Effector CD8-positive, alpha-beta T cell (primary cell): ENCODE measurements at places on chromosomes 5 and 9.

- no peak for DNase-seq
Observed at GRCh38 chr5:175694371-175695160, 36.7 kb downstream of the HRH2 start.

DNA sequence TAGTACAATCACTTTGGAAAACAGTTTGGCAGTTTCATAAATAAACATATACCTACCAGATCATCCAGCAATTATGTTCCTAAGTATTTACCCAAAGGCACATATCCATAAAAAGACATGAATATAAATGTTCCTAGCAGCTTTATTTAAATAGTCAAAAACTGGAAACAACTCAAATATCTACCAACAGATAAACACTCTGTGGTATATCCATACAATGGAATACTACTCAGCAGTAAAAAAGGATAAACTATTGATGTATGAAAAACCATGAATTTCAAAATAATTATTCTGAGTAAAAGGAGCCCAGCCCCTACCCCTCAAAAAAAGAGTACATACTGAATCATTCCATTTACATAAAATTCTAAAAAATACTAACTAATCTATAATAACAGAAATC is 232.7 kb upstream of the SLC30A5 start:
- no peak for DNase-seq

GRCh38 chr9:124033967-124034366 is 22.4 kb downstream of the LHX2 start:
- no peak for DNase-seq

GRCh38 chr5:107169867-107170266 is 500.9 kb downstream of the EFNA5 start:
- DNase-seq: no peak

- no peak for DNase-seq
Observed at GRCh38 chr5:112737070-112737462, 619 bp upstream of the APC start.

DNA sequence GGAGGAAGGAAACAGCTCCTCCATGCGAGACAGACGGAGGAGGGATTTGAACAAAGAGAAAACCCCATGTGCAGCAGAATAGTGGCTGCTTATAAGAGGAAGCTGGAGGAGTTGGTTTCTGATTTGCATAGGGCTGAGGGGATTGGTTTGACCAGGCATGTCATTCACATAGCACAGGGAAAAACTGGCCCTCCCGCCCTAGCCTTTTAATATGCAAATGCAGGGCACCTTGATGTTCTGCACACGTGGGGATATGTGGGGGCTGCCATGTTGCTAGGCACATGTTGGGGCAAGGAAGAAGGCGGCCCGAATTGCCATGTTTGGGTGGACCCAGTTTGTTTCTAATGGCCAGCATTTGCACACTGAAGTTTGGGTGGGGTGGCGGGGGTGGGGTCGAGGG is 42.2 kb downstream of the OSMR start:
- DNase-seq: no peak

DNA sequence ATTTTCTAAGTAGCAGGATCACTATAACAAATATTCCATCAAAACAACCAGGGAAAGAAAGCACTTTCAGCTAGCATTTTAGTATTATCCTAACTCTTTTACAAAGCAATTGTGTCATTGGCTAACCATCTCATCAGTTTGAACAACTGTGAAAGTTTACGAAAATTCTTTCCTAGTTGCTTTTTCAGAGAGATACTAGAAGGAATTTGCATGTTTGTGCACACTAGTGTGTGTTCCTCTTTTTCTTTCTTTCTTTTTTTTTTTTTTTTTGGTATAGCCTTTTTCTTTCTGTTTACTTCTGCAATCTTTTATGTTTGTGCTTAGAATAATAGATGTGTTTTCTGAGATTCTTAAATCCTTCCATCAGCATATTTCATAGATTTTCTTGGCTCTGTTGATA is 124.7 kb upstream of the SEMA6A start:
- no peak for DNase-seq

DNA sequence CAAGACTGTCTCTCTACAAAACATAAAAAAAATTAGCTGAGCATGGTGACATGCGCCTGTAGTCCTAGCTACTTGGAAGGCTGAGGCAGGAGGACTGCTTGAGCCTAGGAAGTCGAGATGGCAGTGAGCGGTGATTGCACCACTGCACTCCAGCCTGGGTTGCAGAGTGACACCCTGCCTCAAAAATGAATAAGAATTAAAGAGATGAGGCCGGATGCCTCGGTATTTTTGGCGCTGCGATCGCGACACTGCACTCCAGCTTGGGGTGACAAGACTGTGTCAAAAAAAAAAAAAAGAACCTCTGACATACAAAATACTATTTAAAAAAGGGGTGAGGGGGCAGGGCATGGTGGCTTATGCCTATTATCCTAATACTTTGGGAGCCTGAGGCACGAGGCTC is 7.3 kb downstream of the GPBP1 start:
- DNase-seq: no peak

DNA sequence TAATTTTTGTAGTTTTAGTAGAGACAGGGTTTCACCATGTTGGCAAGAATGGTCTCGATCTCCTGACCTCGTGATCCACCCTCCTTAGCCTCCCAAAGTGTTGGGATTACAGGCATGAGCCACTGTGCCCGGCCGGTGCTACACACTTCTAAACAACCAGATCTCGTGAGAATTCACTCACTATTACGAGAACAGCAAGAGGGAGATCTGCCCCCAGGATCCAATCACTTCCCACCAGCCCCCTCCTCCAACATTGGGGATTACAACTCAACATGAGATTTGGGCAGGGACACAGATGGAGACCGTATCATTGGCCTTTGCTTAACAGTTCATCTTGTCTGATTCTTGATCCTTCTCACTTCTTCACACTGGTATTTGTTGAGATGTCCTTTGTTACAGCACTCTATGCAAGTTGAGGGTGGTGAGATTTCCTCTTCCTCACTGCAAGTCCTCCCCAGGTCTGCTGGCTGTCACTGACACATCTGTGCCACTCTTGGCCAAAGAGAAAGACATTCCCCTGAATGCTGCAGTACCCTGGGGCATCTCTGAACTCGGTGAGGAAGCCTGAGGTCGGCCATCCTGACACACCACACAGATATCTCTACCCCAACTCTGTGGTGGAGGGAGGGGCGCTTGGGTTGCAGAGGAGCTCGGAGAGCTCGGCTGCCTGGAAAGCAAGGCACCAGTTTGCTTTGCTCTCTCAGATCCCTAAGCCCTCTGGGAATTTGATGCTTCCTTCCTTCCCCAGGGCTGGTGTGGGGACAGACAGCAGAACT is 4.2 kb upstream of the SUB1 start:
- DNase-seq: no peak

GRCh38 chr9:16469184-16469583 is 401.3 kb downstream of the BNC2 start:
- no peak for DNase-seq

DNA sequence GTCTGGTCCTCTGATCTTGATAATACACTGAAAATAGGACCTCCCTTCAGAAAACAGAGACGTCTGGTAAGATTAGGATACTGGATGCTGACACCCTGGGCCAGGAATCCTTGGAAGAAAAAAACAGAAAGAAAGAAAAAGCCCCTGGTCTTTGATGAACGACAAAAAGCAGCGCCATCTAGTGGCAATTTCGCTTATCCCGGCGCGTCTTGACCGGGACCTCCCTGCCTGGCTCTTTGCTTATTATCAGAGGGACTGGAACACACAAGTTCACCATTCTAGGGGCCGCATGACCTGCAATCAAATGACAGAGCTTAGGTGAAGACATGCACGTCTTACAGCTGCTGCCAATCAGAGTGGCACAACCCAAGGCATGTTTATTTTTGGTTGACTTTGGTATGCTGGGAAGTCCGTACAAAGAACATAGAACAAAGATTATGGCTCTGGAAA is 114.9 kb upstream of the NFIB start:
- DNase-seq: no peak

- DNase-seq: no peak
Observed at GRCh38 chr5:93250424-93250823, 330.6 kb downstream of the NR2F1-AS1 start.

DNA sequence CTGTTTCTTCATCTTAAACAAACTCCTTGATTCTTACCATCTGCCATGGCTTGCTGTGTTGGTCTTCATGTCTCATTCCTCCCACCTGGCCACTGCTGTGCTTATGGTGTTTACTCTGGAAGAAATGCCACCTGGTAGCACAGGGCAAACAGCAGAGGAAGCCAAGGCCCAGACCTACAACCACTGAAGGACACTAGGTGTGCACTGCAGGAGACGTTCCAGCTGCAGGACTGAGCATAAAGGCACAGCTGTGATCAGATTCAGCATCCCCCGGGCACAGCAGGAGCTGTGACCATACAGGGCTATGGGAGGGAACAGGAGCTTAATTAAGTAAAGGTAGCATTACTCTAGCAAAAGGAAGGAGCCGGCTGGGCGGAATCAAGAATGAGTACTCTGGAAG is 12.6 kb upstream of the GNAQ start:
- DNase-seq: no peak

- DNase-seq: no peak
Observed at GRCh38 chr5:141483902-141484301, 928 bp upstream of the PCDHGC4 start.

GRCh38 chr9:5231212-5231611 is at the start of gene INSL4:
Gene INSL4 (plus strand): TSS chr9:5231419. CDS start chr9:5231524, 105 bp downstream.
- no peak for DNase-seq

DNA sequence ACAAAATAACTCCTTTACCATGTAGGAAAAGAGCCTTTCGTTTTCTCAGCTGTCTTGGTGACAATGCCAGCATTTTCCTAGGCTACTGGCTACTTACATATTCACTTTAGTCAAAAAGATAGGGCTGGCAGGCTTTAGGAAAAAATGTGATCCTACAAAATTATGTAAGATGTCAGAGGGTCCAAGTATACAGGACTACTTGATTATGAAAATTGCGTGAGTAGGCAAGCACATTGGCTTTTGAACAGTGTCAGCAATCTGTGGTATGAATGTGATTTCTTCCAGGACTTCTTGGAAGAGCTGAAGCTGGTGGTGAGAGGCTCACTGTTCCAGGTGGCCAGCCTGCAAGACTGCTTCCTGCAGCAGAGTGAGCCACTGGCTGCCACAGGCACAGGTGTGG is 22.8 kb downstream of the THBS4 start:
- no peak for DNase-seq

DNA sequence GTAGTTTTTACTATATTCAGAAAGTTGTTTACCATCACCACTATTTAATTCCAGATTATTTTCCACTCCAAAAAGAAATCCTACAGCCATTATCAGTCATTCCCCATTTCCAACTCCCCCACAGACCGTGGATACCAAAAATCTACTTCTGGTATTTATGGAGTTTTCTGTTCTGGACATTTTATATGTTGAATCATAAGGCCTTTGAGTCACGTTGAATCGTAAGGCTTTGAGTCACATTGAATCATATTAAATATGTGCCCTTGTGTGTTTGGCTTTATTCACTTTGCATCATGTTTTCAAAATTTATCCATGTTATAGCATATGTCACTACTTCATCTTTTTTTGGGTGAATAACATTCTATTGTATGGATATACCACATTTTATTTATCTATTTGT is 454.1 kb upstream of the NUDT12 start:
- DNase-seq: no peak

DNA sequence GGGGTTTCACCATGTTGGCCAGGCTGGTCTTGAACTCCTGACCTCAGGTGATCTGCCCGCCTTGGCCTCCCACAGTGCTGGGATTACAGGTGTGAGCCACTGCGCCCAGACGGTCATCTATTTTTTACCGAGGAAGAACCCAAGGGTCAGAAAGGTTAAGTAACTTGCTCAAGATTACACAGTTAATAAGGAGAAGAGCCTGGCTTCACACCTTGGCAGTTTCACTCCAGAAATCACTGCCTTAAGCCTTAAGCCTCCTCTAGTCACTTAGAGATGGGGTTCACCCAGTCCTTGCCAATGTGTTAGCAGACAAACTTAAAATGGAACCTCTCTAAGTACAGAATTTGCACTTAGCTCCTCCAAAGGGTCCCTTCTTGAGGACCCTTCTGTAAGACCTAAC is 116.3 kb downstream of the PTTG1 start:
- DNase-seq: no peak

- DNase-seq: no peak
Observed at GRCh38 chr9:130535818-130536521, 43.4 kb upstream of the FUBP3 start.

DNA sequence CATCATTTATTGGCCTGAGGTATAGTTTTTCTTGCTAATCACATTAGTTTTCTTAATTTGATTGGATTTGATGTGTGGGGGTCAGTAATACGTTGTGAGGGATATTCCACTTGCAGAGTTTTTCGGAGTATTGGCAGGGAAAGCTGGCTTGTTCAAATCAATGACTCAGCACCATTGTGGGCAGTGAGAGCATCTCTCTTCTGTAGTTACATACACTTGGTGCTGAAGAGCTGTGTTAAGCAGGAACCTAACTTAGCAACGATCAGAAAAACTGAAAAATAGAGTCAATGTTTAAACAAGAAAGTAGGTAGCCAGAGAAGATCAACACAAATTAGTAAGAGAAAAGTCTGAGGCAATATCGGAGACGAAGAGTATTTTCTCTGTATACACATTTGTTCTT is 344.6 kb upstream of the EDIL3 start:
- no peak for DNase-seq

GRCh38 chr9:28135549-28135948 is 562.3 kb upstream of the C9orf72 start:
- DNase-seq: no peak

DNA sequence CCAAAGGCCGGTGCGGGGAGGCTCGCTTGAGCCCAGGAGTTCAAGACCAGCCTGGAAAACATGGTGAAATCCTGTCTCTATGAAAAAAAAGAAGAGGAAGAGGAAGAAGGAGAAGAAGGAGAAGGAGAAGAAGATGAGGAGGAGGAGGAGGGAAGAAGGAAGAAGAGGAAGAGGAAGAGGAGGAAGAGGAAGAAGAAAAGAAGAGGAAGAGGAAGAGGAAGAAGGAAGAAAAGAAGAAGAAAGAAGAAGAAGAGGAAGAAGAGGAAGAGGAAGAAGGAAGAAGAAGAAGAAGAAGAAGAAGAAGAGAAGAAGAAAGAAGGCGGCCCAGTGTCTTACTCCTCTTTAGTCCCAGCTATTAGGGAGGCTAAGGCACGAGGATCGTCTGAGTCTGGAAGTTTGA is 44.8 kb upstream of the XPA start:
- no peak for DNase-seq

- no peak for DNase-seq
Observed at GRCh38 chr5:115460472-115460871, 84.1 kb downstream of the FEM1C start.

GRCh38 chr9:84754461-84754860 is 84.9 kb downstream of the NTRK2 start:
- no peak for DNase-seq

- DNase-seq: no peak
Observed at GRCh38 chr5:140557965-140558364, 692 bp upstream of the SRA1 start.

- no peak for DNase-seq
Observed at GRCh38 chr5:57405984-57406383, 76.6 kb downstream of the ACTBL2 start.

GRCh38 chr5:124628721-124629596 is 117.5 kb downstream of the ZNF608 start:
- no peak for DNase-seq

- DNase-seq: no peak
Observed at GRCh38 chr5:127446626-127447025, 70.8 kb upstream of the PRRC1 start.
